Kidney (tissue), 22 donors: ENCODE measurements at places on chromosomes 5 and 9. TPM values are rescaled to one million over a fixed set of nuclear protein-coding genes. Genes with fewer than 3 reads are reported as not detected.

Gene SPATA9
- 1.1 TPM for polyA plus RNA-seq

Gene ZNG1C
- 15.0 TPM for polyA plus RNA-seq

DNA sequence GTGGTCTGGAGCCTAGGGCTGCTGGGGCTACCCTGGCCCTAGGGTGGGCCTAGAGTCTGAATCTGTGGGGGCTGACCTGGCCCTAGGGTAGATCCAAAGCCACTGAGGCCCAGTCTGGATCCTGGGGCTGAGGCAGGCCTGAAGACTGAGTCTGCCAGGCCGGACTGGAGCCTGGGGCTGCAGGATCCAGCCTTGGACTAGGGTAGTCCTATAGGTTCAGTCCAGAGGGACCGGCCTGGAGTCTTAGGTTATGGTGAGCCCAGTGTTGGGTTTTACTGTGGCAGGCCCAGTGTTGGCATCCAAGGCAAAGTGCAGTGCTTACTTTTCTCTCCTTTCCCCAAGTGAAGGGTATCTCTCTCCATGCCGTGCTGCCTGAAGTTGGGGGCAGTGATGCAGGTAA is 227.9 kb upstream of the TAS2R1 start:
- DNase-seq = no peak

- DNase-seq = no peak
Observed at GRCh38 chr9:68702493-68702892, 2.5 kb upstream of the PIP5K1B start.
